ENCODE measurements at places on chromosomes 1 and 21.

- DNase-seq = no peak
Measured at GRCh38 chr1:31487143-31487542, 74.1 kb downstream of the SERINC2 start.

- DNase-seq = no peak
Measured at GRCh38 chr1:2237773-2238172, 9.7 kb downstream of the SKI start.

GRCh38 chr1:205920159-205920558 lies 23.1 kb downstream of the SLC26A9 start:
- no peak for DNase-seq

- DNase-seq = no peak
Measured at GRCh38 chr1:206850401-206850800, 15.0 kb upstream of the IL20 start.

- DNase-seq = no peak
Measured at GRCh38 chr1:47951545-47952235, 45.5 kb downstream of the TRABD2B start.

- DNase-seq = no peak
Measured at GRCh38 chr1:149936992-149937705, 470 bp upstream of the MTMR11 start.

DNA sequence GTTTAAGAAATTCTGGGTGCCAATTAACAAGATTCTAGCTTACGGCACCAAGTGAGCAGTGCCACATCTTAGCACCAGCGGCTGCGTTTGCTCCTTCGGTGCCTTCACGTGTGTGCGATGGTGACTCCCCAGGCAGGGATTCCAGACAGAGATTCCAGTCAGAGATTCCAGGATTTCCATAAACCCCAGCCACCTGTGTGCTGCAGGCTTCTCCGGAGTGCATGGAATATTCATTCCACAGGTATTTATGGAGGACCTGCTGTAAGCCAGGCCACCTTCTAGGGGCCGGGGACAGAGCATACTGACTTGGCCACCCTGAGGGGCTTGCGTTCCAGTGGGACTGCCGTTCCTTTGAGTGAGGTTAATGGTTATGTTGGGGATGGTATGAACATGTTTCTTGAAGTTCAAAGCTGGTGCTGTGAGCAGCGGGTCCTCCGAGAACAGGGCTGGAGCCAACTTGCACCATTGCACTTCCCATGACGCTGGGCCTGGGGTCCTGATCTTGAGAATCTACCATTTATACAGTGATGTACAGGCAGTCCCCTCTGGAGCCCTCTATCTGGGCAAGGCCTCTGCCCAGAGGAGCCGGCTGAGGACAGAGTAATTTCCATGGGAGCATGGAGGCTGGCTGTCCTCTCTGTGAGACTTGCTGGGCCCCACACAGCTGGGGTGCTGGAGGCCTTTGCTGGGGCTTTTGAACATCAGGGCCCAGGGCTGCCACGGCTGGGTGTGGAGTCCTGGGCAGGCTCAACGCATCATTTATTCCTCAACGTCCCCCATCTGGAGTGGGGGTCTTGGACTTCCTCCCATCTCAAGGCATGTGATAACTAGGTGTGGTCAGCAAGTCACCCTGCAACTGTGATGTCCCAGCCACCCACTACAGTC lies 58.8 kb upstream of the AJAP1 start:
- DNase-seq = no peak

DNA sequence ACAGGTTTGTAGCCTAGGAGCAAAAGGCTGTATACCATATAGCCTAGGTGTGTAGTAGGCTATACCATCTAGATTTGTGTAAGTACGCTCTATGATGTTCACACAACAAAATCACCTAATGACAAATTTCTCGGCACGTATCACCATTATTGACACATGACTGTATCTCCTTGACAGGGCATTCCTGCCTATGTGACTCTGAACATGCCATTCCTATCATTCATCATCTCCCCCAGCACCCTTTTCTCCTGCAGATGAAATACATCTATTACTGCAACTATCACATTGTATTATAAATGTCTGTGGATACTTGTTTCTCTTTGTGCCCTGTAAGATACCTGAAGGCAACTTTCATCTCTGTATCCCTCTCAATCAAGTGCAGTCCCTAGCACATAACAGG lies 29.9 kb downstream of the TP53BP2 start:
- DNase-seq = no peak

GRCh38 chr1:172326136-172326535 lies 94.3 kb upstream of the C1orf105 start:
- no peak for DNase-seq

DNA sequence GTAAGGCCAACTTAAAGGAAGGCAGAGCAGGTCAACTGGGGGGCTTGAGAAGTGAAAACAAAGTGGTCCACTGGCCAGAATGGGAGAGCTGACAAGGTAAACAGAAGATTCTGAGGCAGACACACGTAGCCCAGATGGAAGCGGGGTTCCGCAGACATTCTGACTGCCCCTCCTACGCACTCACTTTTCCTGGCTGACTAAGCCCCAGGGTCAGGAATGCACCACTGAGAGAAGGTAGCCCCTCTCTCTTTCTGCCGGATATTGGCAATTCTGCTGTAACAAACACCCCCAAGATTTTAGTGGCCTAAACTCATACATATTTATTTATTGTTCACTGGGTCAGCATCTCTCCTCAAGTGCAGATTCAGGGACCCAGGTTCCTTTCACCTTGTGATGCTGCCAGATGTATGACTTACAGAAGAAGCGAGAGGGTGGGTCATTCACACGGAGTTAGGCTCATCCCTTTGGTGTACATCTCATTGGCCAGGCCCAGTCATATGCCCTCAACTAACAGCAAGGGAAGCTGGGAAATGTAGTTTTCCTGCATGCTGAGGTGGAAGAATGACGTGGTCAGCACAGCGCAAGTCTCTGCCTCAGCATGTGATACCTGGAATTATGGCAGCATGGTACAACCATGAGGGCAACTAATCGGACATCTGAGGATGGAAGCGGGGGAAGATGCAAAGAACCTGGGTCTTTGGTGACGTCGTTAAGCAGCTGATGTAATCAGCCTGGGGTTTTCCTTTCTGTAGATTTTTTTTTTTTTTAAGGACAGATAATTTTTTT lies 43.4 kb upstream of the MRPS6 start:
- no peak for DNase-seq

DNA sequence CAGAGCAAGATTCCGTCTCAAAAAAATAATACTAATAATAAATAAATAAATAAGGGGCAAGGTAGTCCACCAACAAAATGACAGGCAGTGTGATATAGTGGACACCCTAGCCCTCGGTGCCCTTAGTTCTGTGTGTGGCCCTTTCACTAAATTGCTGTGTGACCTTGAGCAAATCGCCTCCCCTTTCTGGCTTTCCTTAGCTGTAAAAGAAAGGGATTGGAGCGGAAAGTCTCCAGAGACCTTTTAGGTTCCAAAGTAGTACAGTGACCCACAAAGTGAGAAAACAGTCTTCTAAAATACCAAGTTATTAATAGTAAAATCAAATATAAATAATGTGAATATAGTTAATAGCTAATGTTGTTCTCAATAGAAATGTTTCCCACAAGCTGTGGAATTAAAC lies 7.6 kb downstream of the LMNA start:
- no peak for DNase-seq

DNA sequence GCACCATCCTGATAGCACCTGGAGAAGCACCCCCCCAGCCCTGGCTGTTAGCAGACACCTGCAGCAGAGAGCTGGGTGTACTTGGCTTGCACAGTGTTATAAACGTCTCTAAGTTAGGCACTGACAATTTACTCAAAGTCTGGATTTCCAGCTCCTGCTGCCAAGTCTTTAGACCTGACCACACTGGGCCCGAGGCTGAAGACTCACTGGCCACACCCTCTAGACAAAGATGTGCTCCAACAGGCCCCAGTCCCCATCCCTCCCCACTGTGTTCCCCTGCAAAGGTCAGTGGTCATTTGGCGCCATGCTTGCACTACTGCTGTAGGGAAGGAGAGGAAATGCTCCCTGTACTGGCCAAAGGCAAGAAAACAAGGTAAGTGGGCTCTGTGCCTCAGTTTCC lies 31.1 kb downstream of the PADI6 start:
- no peak for DNase-seq

DNA sequence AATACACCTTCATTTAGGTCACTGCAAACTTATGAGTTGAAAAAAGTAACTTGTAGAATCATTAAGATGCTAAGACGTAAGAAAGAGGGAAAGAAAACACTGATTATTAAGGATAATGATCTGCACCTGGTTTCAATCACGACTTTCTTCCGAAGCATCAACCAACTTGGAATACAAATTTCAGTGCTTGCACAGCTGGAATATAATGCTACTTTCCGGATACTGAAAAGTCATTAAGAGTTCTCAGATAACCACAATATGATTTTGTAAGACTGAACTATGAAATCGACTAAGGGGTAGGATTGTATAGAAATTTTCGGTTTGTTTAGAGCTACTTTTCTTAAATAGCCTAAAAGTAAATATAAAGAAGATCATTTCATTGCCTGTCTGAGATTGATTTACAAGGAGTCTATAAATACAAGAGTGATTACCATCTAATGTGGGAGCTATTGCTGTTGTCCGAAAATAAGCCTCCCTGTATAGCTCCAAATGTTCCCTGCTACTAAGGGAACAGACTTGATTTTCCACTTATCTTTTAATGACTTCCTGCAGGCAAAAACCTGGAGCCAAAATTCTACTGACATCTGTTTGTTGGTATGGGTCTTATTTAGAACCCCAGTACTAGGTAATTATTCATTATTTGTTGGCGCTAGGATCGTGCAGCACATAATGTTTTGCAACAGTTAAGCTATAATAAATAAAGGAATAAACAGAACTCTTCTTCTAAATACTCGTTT lies 673.3 kb downstream of the KCNT2 start:
- DNase-seq = no peak

GRCh38 chr1:156480411-156481192 lies 20.0 kb downstream of the MEF2D start:
- DNase-seq = peak; percentile 65

GRCh38 chr1:203673550-203674411 lies 47.1 kb downstream of the ATP2B4 start:
- no peak for DNase-seq

DNA sequence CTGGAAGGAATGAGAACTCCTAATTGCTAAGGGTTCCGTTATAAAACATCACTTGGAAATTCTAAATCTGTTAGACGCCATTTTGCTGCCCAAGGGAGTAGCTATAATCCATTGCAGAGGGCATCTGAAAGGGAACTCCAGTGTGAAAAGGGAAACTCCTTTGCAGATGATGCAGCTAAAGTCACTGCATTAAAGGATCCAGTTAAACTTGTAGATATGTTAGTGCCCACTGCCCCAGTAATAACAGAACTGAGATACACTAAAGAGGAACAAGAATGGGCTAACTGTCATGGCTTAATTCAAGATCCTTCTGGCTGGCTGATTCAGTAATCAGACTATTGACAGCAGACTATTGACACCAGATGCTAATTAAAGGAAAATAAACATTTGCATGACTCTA lies 81.8 kb upstream of the KIAA0040 start:
- DNase-seq = no peak

- DNase-seq = no peak
Measured at GRCh38 chr1:102498929-102499328, 502.2 kb upstream of the OLFM3 start.

DNA sequence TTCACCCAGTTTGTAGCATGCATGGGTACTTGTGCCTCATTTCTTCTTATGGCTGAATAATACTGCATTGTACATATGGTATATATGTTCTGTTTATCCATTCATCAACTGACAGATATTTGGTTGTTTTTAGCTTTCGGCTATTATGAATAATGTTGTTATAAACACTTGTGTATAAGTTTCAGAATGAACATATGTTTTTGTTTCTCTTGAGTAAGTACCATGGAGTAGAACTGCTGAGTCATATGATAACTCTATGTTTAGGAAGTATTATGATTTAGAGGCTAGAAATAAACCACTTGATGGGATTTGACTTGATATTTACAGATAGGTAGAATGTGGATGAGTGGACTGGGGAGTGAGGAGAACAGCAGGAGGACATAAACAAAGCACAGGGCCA lies 48.6 kb downstream of the WNT2B start:
- no peak for DNase-seq

Measured in activated B cell treated with CpG ODN at 0.5 μM for 24 hours (primary cell).